ENCODE measurements at places on chromosomes 12 and 14.
A peak's percentile ranks its signal among the peaks of the same experiment; 100 is the strongest.

DNA sequence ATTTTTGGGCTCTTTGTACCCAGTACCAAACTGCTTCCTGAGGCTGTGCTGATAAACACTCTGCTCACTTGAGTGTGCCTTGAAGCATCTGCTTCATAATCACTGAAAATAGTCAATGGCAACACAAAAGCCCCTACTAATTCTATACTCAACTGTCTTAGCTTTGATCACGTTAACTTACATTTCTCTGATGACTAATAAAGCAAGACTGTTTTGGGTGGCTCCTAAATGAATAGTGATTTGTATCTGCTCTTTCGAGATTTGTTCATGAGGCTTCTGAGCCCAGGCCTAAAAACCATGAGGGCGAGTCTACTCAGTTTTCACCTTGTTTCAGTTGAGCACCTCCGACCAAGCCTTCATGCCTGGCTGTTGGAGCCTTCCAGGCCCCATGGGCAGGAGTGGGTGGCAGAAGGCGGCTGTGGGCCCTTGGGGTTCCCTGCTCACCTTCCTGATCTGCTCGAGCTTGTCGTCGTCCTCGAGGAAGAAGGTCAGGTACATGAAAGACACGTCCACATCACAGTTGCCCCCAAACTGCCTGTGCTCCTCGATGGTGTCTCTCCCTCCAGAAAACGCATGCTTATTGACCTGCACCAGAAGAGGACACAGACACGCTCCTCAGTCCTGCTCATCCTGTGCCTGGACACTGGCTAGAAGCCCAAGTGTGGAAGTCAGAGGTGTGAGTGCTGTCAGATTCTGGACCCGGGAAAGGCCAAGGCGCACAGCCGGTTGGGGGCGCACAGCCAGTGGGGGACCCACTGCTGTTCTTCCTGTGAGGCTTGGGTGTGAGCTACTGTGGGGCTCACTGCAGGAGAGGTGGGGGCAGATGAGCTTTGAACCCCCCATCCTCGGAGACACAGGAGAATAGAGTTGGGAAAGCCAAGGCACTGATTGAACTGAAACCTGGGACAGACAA lies 13.7 kb downstream of the SLC25A47 start:
- DNase-seq, result no peak

GRCh38 chr12:52884526-52885293 lies 20.2 kb downstream of the KRT8 start:
- peak; percentile 64 for DNase-seq

DNA sequence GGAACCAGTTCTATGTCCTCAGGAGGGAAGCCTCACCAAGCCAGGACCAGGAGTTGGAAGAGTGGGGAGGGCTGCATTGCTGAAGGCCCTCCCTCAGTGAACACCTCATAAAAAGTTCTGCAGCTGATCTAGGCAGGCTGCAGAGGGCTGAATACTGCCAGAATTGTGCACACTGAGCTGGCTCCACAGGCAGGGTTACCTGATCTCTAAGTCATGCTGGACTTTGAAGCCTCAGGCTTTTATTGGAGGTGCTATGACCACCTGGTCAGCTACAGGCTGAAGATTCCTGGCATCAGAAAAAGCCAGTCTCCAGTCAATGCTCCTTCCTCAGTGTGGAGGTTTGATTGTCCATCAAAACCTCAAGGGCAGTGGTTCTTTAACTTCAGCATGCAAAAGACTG lies 39.7 kb downstream of the FOS start:
- no peak for DNase-seq

DNA sequence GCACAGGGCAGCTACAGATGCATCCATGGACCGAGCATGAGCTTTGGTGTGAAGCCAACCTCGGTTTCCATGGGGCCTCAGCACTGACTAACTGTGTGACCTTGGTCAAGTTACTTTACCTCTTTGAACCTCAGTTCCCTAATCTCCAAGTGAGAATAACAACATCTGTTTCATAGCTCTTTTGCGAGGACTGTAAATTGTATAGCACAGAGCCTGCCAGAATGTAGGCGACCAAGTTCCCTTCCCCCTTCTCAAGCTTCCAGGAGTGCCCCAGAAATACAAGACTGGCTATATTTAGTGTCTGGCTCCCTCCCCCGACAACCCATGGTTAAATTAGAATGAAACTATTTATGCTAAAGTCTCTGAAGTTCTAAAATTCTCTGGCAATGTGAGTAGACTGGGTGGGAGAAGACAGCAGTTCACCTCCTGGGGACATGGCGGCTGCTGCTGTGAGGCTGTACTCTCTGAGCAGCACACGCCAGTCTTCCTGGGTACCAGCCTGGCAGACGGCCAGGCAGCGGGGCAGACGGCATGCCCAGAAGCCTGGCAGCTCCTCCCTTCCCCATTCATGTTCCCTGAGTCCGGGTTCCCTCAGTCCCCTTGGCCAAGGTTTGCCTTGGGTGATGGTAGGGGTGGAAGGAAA lies 22.0 kb upstream of the TMED10 start:
- no peak for DNase-seq

- DNase-seq, result no peak
These were observed 1071.2 kb upstream of the USP15 start for GRCh38 chr12:61188801-61189595.

GRCh38 chr12:132713123-132713522 lies 2.5 kb downstream of the PGAM5 start:
- no peak for DNase-seq

Measured in fibroblast of pulmonary artery (primary cell).